ENCODE measurements at places on chromosomes 11 and 22.

DNA sequence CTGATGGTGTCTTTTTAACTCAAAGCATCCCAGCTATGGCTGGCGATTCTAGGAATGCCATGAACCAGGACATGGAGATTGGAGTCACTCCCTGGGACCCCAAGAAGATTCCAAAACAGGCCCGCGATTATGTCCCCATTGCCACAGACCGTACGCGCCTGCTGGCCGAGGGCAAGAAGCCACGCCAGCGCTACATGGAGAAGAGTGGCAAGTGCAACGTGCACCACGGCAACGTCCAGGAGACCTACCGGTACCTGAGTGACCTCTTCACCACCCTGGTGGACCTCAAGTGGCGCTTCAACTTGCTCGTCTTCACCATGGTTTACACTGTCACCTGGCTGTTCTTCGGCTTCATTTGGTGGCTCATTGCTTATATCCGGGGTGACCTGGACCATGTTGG, 20.1 kb downstream of the KCNJ5 start:
- no peak for DNase-seq

DNA sequence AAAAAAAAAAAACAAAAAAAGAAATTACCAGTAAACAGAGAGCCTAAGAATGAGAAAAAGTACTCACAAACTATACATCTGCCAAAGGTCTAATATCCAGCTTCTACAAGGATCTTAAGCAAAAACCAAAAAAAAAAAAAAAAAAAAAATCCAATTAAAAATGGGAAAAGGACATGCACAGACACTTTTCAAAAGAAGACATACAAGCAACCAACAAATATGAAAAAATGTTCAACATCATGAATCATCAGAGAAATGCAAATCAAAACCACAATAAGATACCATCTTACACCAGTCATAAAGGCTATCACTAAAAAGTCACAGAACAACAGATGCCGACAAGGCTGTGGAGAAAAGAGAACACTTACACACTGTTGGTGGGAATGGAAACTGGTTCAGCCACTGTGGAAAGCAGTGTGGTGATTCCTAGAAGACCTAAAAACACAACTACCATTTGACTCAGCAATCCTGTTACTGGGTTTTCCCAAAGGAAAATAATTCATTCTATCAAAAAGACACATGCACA, 18.3 kb downstream of the MS4A6A start:
- DNase-seq, result no peak

GRCh38 chr22:22931557-22932270, 44.1 kb downstream of the IGLL5 start:
- no peak for DNase-seq

- no peak for DNase-seq
Measured at GRCh38 chr11:68480193-68480592, 19.6 kb downstream of the PPP6R3 start.

GRCh38 chr11:34860518-34860917, 55.7 kb downstream of the APIP start:
- DNase-seq, result no peak

GRCh38 chr11:2465202-2466068, 20.6 kb downstream of the KCNQ1 start:
- no peak for DNase-seq

GRCh38 chr22:26115266-26115665, 54.0 kb upstream of the SEZ6L start:
- DNase-seq, result no peak

DNA sequence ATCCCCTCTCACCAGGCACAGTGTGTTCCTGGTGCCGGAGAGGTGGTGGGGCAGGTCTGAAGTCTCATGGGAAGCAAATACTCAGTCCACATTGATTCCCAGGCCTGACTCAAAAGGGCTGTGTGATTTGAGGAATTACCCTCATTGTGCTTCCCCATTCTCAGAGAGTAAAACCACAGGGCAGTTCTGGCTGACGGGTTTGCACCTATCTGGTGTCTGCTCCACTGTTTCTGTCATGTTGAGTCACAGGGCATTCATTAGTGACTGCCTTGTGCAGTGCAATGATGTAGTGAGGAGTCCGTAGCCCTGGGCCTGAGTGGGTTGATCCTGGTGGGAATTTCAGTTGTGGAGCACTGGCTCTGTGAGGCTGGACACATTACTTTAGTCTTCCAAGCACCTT, 85.2 kb upstream of the ARHGAP20 start:
- no peak for DNase-seq

DNA sequence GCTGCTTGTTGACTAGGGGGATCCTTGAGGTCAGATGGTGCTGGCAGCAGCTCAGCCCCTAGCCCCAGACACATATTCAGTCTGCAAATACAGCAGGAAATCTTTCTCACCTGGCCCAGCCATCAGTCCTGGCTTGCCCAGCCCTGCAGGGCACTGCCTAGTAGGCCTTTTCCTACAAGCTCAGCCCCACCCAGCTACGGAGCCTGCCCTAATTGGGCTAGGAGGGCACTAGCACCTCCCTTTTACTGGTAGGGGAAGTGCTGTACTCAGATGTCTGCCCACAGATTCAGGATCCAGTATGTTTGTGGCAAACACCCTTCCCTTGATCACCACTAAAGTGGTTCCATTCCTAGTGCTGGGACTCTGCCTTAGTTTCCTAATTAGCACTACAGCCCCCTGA, 257.1 kb upstream of the CADM1 start:
- DNase-seq, result no peak

- no peak for DNase-seq
Measured at GRCh38 chr11:62502030-62502730, 44.4 kb downstream of the AHNAK start.

DNA sequence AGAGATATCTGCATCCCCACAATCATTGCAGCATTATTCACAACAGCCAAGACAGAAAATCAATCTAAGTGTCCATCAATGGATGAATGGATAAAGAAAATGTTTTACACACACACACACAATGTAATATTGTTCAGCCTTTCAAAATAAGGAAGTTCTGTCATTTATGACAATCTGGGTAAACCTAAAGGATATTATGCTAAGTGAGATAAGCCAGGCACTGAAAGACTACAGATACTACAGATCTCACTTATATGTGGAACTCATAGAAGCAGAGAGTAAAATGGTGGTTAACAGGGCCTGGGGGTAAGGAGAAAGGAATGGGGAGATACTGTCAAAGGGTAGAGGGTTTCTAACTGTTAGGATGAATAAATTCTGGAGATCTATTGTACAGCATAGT, 36.0 kb upstream of the EED start:
- DNase-seq, result no peak

GRCh38 chr22:19961868-19962245, 20.2 kb upstream of the TXNRD2 start:
- DNase-seq, result no peak

GRCh38 chr11:77879218-77879617, 58.3 kb downstream of the AAMDC start:
- DNase-seq, result no peak

DNA sequence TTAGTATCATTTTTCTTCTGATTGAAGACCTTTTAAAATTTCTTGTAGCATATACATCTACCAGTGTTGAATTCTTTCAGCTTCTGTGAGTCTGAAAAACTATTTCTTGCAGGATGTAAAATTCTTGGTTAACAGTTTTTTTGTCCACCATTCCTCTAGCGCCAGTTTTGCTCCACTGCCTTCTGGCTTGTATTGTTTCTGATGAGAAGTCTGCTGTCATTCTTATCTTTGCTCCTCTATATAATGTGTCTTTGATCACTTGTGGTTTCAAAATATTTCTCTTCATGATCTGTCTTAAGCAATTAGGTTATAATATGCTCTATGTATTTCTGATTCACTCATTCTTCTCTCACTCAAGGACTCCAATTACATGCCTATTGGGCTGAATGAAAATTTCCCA, 152.3 kb downstream of the INSC start:
- no peak for DNase-seq

- DNase-seq, result no peak
Measured at GRCh38 chr22:22818861-22819855, 68.5 kb upstream of the IGLL5 start.

DNA sequence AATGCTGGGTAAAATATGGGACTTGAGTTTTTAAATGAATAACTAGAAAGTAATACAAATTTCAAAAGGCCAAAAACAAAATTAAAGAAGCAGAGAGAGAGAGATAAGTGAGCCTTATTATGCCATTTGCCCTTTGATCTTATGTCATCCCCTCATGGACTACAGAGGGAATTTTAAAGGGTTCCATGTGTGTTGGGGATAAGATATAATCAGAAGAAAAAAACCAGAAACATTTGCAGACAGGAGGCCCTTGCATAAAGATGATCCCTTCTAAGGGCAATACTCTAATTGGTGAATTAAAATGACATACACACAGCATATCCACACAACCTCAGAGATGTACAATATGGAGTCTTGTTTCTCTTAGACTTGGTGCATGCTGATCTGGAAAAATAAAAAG, 406.6 kb upstream of the LARGE1 start:
- no peak for DNase-seq

GRCh38 chr11:102223859-102224258, 93.4 kb upstream of the BIRC3 start:
- no peak for DNase-seq

DNA sequence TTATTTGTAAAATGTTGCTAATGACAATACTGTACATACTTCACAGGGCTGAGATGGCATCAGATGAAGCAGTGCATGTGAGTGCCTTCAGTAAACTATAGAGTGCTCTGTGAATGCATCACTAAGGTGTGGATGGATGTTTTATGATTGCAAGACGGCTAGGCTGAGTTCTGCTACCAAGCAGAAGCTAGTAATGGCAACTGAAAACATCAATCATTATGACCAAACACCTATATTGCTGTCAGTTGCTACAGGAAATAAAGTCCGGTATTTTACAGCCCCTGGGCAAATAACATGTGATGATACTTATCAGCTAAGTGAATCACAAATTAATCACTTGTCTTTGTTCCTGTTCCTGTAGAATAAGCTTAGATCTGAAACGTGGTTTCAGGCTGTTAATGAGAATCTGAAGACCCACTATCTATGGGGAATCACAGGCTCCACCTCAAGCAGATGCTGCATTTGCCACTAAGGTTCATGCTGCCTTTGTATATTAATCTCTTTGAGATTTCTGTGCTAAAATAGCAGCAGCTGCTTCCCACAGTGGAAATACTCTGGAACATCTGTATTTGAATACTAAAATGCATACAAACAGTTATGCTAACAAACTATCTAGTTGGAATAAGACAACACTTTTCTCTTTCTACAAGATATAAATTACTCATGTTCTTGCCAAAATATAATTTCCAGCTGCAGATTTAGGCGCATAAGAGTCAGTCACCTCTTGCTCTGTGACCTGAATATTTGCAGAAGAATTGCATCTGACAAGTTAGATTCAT, 254.0 kb upstream of the PITPNB start:
- DNase-seq, result no peak

DNA sequence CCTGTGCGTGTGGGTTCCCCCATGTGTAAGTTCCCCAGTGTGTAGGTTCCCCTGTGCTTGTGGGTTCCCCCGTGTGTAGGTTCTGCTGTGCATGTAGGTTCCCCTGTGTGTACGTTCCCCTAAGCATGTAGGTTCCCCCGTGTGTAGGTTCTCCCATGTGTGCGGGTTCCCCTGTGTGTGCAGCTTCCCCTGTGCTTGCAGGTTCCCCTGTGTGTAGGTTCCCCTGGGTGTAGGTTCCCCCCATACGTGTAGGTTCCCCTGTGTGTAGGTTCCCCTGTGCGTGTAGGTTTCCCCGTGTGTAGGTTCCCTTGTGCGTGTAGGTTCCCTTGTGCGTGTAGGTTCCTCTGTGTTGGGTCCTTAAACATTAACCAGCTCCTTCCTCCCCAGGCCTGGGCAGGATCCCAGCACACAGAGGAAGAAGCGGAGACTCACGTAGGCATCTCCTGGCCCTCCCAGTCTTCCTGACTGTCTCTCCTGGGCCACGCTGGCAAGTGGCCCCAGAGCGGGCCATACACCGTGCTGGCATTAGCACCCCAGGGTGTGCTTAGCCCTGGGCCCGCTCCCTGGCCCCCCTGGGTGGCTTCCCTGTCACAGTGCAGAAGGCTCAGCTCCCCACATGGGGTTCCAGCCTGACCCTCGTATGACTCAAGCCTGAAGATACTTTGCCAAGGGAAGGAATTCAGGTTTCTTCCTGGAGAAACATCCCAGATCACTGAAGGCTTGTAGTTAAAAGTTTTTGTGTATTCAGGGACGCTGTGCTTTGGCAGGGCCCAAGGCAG, 2.8 kb upstream of the GRAMD4 start:
- no peak for DNase-seq

DNA sequence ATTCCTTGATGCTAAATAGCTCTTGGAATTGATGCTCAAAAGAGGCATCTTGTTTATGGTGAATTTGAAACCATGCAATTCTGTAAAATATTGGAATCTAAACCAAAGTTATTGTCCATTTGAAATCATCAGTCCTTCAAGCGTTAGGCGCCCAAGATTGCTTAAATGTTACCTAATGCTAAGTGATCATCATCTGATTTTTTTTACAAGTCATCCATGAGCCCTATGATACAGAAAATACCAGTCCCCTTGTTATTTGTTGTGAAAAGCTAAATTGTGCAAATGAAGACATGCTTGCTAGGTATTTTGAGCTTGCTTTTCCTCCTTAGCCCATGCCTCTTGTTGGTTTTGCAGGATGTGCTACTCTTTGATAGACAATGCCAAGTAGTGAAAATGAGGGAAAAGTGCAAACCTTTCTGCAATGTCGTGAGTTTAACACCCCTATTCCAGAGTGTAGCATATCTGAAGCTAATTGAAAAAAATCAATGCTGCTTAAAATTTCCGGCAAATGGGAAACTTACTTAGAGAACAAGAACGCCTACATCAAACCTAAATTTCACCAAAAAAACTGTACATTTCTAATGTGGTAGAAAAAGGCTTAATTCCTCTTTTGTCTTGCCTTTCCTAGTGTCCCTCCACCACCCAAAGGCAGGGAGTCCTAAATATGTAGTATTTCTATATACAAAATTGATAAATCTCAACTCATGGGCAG, 1.9 kb downstream of the GRK3 start:
- DNase-seq, result no peak

DNA sequence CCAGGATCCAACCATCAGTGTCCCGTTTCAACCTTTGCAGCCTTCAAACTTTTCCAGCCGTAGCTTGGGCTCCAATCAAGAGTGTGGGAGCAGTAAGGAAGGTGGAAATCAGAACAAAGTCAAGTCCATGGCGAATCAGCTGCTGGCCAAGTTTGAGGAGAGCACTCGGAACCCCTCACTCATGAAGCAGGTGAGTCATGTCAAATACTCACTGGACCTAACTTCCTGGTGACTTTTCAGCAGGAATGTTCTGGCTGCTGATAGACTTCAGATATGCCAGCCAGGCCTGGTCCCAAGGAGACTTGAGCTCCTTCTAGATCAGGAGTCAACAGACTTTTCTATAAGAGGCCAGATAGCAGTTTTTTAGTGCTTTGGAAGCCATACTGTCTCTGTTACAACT, 129.0 kb downstream of the MICAL2 start:
- DNase-seq, result no peak
